Stimulated activated CD4-positive, alpha-beta T cell treated with anti-CD3 and anti-CD28 coated beads, Interleukin-1b, Interleukin-23, amount 100 ng/mL, for 4 hours (primary cell): ENCODE measurements at places on chromosomes 2 and 18.
A peak's percentile ranks its signal among the peaks of the same experiment; 100 is the strongest.

DNA sequence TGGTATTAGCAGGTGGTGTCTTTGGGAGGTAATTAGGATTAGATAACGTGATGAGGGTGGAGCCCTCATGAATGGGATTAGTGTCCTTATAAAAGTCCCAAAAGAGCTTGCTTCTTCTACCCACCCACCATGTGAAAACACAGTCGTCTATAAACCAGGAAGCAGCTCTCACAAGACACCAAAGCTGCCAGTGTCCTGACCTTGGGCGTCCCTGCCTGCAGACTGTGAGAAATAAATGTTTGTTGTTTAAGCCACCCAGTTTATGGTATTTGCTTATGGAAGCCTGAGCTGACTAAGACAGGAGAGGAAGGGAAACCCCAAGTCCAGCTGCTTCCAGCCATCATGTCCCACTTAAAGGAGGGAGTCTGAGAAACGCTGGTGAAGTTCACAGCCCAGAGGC is 13.6 kb downstream of the ADI1 start:
- no peak for DNase-seq

DNA sequence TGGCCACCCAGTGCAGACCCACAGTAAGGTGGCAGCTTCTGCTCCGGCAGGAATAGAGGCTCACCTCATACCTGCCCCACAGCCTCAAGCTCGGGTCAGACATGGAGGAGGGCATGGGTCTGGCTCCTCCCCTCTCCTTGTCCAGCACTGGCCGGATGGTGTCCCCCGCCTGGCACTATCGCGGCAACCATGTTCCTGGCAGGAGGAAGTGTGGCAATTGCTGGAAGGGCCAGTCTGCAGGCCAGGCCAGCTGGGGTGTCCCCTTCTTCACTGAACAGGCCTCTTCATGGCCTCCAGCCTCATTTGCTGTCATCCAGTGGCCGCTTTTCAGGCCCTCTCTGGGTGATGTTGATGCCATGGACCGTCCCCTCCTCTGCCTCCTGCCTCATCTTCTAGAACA is 41.4 kb upstream of the SMAD7 start:
- no peak for DNase-seq

DNA sequence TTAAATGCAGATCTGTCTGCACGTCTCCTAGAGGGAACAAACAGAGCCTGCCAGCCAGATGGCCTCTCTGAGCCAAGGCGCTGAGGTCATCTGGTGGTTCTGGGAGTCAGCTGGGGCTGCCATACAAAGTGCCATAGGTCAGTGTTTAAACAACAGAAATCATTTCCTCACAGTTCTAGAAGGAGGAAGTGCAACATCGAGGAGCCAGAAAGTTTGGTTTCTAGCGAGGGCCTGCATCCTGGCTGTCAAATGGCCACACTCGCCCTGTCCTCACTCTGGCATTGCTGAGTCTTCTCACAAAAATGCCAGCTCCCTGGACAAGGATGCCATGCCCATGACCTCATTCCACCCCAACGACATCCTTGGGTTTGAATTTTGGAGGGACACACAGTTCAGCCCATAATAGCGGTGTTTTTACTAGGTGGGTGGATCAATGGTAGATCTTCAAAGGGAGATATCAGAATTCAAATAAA is 59.6 kb downstream of the MYT1L start:
- no peak for DNase-seq

GRCh38 chr2:235733761-235734160 is 239.9 kb downstream of the AGAP1 start:
- DNase-seq = no peak

- DNase-seq = no peak
These were observed 174.5 kb downstream of the PID1 start for GRCh38 chr2:229096409-229097066.

- no peak for DNase-seq
These were observed 66.3 kb upstream of the HK2 start for GRCh38 chr2:74767618-74768017.

DNA sequence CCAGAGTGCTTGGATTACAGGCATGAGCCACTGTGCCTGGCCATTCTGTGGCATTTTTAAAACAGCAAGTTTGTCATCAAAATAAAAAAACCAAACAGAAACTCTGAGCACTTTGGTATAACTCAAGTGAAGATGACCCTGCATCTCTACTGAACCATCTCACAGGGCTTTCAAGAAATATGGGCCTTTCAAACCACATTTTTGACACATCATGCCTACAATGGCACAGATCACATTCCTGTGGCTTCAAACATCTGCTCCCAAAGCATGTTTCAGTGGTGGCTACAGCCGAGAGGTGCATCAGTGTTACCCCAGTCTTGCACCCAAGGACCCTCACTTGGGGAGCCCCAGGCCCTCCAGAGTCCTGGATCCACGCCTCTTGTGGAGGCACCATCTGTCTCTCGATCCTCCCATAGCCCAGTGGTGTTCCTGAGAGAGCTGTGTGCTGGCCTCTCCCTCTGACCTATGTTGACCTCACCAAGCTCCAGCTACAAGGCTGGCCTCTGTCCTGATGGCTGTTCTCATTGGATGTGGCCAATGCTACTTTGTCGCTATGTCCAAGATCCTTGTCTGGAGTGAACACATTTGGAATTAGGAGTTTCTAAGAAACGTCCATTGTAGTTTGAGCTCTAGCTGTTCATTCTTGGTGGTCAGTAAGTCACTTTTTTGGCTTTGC is 55.2 kb upstream of the RALBP1 start:
- no peak for DNase-seq

- no peak for DNase-seq
These were observed 732 bp upstream of the ANXA4 start for GRCh38 chr2:69741229-69741574.

GRCh38 chr2:158718851-158719250 is 76.3 kb upstream of the DAPL1 start:
- no peak for DNase-seq

GRCh38 chr2:239563561-239563960 is 162.7 kb upstream of the HDAC4 start:
- DNase-seq = no peak

GRCh38 chr2:124814968-124815745 is 790.1 kb downstream of the CNTNAP5 start:
- DNase-seq = no peak

GRCh38 chr2:101105654-101106053 is 45.5 kb downstream of the TBC1D8 start:
- no peak for DNase-seq

DNA sequence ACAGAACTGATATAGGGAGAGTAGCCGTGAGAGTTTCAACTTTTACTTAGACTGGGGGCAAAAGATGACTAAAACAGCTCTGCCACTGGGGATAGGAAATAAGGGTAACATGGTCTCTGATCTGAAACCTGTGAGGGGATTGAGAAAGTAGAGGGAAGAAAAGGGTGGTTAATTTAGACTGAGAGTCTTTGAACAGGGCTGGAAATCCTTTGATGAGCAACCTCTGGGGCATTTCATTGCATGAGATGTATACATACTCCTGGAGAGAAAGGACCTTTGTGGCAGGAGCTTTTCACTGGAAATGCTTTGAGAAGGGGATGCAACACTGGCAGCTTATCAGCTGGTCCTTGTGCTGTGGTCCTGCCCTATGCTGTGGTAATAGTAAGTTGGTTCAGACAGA is 9.4 kb downstream of the GALNT1 start:
- no peak for DNase-seq

GRCh38 chr2:136360790-136361189 is 242.8 kb upstream of the CXCR4 start:
- no peak for DNase-seq

- DNase-seq = no peak
These were observed 26.5 kb upstream of the C2orf74 start for GRCh38 chr2:61135510-61135909.

GRCh38 chr2:239519089-239519920 is 118.5 kb upstream of the HDAC4 start:
- no peak for DNase-seq

GRCh38 chr2:78418021-78418420 is 607.5 kb upstream of the REG3G start:
- no peak for DNase-seq

- no peak for DNase-seq
These were observed 140.4 kb downstream of the CDH2 start for GRCh38 chr18:28036488-28036887.

DNA sequence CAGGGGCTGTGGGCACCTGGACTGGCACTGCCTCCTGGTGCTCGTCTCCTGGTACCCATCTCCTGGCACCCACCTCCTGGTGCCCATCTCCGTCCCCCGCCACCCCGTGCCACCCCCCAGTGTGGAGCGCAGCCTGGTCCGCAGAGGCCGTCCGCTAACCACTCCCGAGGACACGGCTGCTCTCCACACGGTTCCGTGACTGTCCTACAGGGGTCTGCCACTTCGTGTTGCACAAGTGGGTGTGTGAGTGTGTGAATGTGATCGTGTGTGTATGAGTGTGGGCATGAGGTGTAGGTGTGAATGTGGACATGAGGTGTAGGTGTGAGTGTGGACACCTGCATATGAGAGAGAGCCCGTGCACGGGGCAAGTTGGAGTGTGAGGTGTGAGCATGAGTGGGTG is 119.4 kb upstream of the HS6ST1 start:
- no peak for DNase-seq

DNA sequence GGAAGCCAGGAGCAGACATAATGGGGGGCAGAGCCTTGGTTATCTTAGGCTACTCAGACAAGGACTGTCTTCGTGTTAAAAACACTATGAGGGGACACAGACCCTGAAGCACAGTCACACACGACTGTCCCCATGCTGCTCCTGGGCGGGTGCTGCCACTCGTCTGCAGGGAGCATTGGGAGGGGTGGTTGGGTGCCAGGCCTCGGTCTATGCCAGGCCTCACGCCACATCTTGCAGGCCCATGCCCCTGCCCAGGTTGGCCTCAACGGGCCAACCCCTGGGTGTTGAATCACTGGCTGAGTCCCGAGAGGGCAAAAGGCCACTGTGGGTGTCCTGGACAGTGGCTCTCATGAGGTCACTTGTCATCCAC is 97.9 kb downstream of the USP40 start:
- DNase-seq = no peak

- no peak for DNase-seq
These were observed 53.5 kb upstream of the C2orf15 start for GRCh38 chr2:99088017-99088416.

GRCh38 chr18:28176698-28176947 is 307 bp downstream of the CDH2 start:
- DNase-seq = no peak

- DNase-seq = no peak
These were observed 131.3 kb downstream of the PIK3C3 start for GRCh38 chr18:42086288-42086687.

DNA sequence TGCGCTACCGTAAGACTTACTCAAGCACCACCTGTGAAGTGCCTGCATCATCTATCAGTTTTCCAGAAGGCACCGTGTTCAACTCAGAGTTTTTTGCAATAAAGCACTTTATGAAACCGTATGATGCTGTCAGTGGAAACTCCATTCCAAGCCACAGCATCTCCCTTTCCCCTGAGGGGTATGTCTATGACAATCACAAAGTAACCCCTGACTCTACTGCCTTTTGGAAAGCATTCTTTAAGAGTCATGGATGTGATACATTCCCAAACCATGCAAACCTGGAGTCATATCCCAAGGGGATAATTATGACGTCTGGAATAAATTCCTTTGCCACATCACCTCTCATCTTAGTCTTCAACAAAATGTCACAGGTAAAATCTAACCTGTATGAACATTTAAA is 39.2 kb downstream of the UNC50 start:
- DNase-seq = no peak

- peak; percentile 82 for DNase-seq
These were observed 90.6 kb upstream of the TAF1B start for GRCh38 chr2:9752441-9753275.

GRCh38 chr2:6183226-6183625 is 491.0 kb downstream of the SOX11 start:
- DNase-seq = no peak

DNA sequence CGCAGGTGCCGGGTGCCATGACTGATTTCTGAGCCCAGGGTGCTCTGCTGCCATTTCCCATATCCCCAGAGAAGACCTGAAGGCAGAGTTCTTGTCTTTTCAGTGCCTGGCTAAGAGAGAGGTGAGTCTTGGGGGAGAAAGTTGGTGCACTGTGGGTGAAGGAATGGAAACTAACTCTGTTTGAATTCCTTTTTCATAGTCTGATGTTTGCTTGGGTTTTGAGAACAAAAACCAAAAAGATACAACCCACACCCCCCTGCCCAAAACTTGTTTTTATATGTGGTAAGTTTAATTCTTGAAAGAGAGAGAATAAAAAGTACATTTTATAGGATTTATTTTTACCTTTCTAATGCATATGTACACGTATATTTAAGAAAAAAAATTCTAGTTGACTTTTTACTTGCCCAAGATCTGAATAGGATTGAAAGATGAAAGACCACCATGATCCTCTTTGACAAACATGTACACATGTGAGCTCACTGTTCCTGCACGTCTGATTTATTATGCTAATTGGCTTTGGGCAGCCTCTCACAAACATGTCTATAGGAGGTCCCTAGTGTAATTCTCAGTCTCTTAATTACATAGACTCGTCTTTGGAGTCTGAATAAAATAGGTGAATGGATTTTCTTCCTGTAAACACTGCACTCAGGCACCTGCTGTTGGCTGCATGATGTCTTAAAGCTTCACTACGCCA is 46.3 kb downstream of the ARL4C start:
- DNase-seq = no peak

DNA sequence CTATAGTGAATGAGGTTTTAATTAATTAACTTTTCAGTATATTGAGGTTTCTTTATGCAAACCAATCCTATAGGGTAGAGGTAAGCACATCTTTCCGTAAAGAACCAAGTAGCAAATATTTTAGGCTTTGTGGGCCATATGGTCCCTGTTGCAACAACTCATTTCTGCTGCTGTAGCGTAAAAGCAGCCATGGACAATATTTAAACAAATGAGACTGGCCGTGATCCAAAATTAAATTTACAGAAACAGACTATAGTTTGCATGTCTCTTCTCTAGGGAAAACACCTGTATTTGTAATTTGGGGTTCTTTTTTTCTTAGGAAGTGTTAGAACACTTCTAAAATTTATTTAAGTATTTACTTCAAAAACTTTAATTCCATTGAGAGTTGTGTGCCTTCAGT is 104.3 kb downstream of the KYNU start:
- DNase-seq = no peak

GRCh38 chr2:149160701-149161217 is 122.3 kb downstream of the LYPD6B start:
- DNase-seq = no peak

DNA sequence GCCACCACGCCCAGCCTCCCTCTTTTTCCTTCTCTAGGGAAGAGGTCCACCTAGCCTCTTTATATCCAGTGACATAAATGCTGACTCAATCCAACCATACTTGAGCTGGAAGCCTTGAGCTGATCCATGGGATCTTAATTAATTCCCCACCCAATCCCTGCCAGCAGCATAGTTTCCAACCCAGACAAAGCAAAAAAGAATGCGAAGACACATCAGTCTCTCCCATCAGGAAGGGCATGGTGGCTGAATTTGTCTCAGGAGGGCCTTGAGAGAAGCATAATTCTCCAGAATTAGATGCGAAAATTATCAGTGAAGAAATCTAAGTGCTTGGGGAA is 22.5 kb downstream of the CASP10 start:
- no peak for DNase-seq

GRCh38 chr2:128306081-128306930 is 12.4 kb downstream of the HS6ST1 start:
- DNase-seq = no peak

- no peak for DNase-seq
These were observed 46.2 kb upstream of the RPE start for GRCh38 chr2:209956271-209956670.

GRCh38 chr2:176115883-176116813 is at the start of gene HOXD10:
HOXD10 (plus strand) TSS chr2:176116778; CDS start chr2:176116834, 56 bp downstream.
- no peak for DNase-seq

- DNase-seq = no peak
These were observed 362.7 kb upstream of the SLC8A1 start for GRCh38 chr2:40814616-40815015.

- DNase-seq = no peak
These were observed 18.1 kb upstream of the PGAP1 start for GRCh38 chr2:196944570-196944969.
